Stimulated activated CD8-positive, alpha-beta memory T cell treated with anti-CD3 and anti-CD28 coated beads, Interleukin-15, amount 100 ng/mL, for 4 hours (primary cell): ENCODE measurements at places on chromosomes 2 and 18.

DNA sequence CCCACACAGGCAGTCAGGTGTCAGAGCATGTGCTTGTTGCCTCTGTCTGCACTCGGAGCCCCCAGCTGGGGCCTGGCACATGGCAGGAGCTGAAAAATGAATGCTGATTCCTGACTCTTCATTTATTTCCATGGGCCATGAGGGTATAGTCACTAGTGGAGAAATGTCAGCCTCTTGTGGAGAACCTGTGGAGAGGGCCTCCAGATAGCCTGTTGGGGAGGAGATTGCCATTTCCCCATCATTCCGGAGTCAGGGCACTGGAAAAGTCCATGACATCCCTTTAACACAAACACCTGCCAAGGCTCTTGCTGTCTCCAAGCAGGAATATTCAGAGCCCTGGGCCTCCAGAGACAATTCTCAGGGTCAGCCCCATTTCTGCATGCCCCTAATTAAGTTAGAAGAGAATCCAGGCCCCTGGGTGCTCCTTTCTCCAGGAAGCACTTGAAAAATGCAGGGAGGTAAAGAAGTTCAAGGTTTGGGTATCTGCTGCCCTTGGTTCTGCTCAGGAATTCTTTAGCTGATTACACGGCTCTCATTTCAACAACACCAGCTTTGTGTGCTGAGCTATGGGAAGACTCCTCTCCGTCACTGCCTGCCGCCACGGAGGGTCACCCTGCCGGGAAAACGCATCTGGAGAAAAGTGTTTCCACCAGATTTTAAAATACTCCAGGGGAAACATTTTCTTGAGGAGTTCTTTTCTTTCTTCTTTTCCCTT, 311.3 kb downstream of the MYCN start:
- DNase-seq: no peak

DNA sequence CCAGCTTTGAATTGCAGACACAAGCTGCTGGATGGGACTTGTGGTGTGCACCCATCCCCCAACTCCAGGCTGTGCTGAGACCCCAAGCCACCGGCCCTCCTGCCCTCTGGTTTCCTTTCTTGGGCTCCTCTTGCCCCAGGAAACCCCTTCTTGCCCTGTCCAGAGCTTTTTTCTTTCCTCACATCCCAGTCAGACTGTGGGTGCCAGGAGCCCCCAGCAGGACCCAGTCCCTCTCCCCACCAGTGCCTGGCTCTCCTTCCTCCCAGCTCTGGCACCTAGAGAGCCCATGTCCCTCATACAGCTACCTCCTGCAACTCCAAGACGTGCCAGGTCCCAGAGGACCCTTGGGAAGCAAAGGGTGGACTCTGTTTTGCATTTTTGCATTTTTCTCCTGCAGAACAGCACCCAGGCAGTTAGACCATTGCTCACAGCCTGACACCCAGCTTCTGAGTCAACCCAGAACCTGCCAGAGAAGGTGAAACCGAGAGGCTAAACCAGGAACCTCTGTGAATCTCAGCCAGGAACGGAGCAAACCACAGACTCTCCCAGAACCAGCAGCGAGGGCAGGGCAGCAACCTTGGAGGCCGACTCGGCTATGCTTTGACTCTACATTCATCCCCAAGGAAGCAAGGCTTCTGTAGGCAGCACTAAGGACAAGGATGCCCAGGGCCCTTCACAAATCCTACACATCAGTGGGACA, 221.1 kb downstream of the ANAPC1 start:
- no peak for DNase-seq

GRCh38 chr2:68917034-68917718, 35.5 kb downstream of the GKN2 start:
- DNase-seq: no peak

DNA sequence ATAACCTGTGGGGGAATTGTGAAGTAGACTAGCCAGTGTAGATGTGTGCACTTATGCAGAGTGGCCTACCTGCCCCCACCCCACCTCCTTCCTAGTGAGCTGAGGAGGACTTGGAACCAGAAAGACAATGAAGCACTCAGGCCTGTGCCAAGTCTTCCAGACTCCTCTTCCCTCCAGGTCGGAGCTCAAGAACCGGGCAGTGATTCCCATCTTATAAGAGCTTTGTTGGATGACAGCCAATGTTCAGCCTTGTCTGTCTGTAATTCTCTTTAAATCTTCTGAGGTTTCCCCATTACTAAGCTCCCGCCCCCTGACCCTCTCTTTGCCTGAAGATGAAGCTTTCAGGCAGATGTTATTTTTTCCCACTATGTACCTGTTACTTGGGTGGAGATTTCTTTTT, 121.0 kb downstream of the SMAD2 start:
- DNase-seq: no peak

DNA sequence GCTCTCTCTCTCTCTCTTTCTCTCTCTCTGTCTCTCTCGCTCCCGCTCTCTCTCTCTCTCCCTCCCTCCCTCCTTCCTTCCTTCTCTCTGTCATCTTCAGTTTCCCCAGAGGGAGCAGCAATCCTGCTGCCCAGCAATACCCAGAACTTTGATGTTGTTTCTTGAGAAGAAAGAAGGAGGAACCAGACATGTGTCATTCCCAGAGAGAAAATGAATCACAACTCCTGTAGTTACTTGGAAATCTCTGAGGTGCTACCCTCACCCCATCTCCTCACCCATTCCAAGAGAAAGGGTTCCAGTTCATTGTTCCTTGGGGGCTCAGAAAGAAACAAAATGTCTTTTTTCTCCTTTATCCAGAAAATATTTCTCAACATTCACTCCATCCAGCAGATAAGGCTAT, 449.1 kb downstream of the TNS1 start:
- no peak for DNase-seq

- DNase-seq: no peak
These were observed 66.3 kb upstream of the GLI2 start for GRCh38 chr2:120669121-120669952.

GRCh38 chr2:205531072-205531471, 151.2 kb upstream of the NRP2 start:
- no peak for DNase-seq

DNA sequence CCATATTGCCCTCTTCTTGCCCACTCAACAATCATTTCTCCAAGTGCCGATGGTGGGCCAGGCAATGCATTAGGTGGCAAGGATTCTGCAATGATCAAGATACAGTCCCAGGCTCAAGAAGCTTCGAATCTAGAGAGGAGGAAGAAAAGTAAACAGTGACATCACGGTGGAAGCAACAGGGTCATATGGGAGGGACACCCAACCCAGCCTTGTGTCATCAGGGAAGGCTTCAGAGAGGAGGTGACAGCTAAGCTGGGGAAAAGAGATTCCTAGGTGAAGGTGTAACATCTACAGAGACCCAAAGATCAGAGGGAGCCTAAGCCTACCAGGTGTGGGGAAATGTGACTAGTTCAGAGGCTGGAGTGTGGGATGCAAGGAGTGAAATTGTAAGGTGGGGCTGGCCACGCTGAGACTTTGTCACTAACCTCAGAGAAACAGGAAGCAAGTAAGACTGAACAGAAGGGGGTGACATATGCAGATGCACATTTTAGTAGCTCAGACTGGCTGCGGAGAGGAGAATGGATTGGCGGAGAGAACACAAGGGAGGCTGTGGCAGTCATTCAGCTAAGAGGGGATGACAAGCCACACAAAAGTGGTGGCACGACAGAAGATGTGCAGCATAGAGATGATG, 104.9 kb downstream of the ANKRD44 start:
- DNase-seq: peak; percentile 31

- no peak for DNase-seq
These were observed 62.6 kb downstream of the EMX1 start for GRCh38 chr2:72979896-72980295.

- no peak for DNase-seq
These were observed 152.2 kb upstream of the CRIM1 start for GRCh38 chr2:36203366-36203765.

- no peak for DNase-seq
These were observed 1.0 kb upstream of the GPR35 start for GRCh38 chr2:240624011-240624949.

- DNase-seq: no peak
These were observed 246.8 kb downstream of the IKZF2 start for GRCh38 chr2:212904646-212905045.

DNA sequence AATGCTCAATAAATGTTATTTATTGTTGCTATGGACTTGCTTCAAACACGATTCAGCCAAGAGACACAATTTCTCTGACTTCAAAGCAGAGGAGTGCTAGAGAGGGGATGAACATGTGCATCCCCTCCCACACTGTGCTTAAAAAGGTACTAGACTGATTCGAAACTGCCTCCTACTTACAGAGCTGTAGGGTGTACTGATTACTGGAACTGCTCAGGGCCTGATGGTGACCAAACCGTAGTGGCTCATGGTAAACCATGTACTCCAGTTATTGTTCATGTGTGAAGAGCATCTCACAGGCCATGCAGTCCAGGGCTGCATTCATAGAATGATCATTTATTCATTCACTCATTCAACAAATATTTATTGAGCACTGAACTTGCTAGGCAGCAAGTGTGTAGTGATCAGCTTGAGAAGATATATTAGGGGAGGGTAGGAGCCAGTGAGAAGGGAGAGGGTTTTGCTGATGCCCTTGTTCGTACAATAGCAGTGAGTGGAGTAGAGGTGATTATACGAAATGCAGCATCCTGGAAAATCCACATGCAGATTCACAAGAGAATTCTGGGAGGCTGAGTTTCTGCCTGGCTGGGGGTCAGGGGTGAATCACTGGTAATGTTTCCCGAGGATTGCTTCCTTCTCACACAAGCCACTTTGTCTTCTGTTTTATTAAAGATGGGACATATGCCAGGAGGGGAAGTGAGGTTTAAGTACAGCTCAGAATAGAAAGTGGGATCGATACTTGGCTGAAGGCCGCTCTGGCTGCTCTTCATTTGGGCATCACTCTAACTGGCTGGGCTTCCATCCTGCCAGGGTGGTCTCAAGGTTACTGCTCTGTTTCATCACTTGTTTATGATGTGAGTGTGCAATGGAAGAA, 245.4 kb downstream of the RAD51AP2 start:
- DNase-seq: no peak

DNA sequence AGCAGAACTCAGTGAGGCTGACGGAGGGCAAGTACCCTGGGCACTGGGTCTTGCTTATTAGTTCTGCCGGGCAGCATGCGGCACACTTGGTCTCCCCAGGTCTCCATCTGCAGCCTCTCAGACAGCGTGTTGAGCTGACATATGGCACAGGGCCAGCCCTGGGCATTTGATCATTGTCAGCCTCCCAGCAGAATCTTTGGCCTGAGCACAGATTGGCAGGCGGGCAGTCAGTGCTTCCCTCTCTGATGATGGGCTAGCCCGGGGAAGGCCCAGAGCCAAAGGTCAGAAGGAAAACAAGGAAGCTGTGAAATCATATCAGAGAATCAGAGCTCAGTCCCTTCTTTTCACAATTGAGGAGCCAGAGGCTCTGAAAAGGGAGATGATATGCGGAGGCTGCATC, 150.1 kb upstream of the LRRTM1 start:
- no peak for DNase-seq

DNA sequence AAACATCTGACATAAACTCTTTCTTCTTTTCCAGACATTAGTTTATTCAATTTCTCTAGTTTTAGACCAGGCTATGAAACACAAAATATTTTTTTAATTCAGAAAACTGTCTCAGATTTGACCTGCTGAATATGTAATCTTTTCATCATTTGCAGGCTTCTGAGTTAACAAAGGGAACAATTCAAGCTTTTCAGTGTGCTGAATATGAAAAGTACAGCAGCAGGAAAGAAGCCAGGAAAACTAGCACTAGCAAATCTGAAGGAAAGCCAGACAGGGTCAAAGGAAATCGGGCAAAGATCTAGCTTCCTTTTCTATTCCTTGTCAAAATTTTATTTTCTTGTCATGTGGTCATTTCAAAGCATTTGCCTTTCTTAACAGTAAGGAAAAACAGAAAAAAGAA, 35.3 kb downstream of the ACVR1C start:
- no peak for DNase-seq

- DNase-seq: no peak
These were observed 117.9 kb downstream of the FEZ2 start for GRCh38 chr2:36480028-36480427.
